ENCODE measurements at places on chromosomes 2 and 18.

GRCh38 chr18:74476140-74476539, 19.0 kb upstream of the DIPK1C start:
- DNase-seq = no peak

GRCh38 chr2:2109186-2109585, 221.9 kb downstream of the MYT1L start:
- DNase-seq = no peak

DNA sequence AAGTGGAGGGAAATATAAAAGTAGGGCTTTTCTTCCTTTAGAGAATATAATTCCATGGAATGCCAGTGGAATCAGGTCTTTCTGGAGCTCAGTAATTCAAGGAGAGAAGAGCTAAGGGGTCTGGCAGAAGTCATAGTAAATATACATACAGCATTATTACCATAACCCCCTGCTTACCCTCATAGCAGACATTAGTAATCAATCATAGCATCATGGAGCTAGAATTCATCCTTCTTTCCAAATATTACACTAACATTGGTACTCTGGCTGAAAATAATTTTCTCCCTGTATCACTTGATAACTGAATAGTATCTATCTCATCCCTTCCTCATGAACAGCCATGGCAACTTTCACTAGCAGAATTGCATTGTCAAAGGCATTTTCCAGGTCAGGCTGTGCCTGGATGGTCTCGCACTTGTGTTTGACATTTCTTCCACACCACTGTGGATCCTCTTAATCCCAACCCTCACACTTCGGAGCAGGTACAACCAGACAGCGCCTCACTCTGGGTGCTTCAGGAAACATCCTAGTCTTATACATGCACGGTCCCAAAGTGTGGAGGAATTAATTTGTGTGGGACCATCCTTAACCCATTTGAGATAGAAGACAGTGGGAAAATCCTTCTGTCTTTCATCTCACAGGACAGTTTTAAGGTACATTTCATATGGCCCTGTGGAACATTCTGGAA, 84.2 kb upstream of the SEC11C start:
- no peak for DNase-seq

- no peak for DNase-seq
These were observed 35.7 kb downstream of the RASGRP3 start for GRCh38 chr2:33512112-33512511.

GRCh38 chr2:20507166-20507692, 60.4 kb downstream of the RHOB start:
- no peak for DNase-seq

DNA sequence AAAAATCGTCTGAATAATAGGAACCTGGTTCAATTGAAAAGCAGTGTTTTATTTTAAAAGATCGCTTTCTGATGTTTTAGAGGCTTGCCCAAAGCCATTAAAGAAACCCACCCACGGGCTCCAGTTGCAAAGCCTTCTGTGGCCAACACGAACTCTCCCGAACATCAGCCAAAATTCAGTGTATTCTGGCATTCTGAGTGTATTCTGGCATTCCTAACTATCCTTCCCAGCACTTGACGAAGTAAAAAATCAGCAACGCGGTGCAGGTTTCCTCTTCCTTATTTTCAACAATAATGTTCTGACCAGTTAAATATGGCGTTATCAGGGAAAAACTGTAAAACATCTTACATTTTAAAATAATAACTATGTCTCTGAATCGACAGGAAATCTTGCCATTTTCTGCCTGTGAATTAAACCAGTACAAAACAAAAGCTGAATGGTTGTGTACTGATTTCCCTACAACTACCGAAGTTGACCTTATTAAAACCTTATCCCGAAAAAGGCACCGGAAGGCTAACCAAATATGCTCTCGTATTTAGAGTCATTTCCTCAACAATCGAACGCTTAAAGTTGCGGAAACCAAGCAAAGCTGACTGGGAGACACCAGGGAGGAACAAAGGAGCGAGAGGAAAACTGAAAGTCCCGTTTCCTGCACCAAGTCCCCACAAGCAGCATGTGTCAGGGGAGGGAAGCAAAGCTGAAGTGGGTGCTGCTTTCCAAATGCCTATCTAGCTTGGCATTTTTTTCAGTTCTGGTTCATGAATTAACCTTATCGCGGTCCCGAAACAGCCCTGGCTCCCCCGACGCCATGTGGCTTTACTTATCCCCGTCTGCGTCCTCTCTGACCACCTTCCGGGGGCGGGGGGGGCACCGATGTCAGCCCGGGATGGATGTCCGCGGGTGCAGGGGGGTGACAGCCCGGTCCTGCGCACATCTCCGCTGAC, 44.3 kb downstream of the ZNF516 start:
- no peak for DNase-seq

DNA sequence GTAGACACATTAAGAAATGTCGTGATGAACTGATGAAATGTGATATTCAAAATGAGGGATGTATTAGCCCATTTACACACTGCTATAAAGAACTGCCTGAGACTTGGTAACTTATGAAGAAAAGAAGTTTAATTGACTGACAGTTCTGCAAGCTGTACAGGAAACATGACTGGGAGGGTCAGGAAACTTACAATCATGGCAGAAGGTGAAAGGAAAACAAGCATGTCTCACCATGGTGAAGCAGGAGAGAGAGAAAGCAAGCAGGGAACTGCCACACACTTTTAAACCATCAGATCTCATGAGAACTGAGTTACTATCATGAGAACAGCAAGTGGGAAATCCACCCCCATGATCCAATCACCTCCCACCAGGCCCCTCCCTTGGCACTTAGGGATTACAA, 1010.8 kb upstream of the CELF4 start:
- no peak for DNase-seq

DNA sequence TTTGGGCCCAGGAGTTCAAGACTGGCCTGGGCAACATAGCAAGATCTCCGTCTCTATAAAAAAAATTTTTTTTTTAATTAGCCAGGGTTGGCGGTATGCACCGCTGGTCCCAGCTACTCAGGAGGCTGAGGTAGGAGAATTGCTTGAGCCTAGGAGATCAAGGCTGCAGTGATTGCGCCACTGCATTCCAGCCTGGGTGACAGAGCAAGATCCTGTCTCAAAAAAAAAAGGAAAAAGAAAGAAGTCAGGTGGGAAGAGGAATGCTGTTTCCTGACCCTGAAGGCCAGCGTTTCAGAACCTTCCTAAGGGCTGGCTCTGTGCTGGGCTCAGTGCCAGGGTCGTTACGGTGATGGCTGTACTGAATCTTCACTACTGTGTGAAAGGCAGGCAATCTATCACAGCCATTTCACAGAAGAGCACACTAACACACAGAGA, 35.0 kb upstream of the AGAP1 start:
- DNase-seq = no peak

DNA sequence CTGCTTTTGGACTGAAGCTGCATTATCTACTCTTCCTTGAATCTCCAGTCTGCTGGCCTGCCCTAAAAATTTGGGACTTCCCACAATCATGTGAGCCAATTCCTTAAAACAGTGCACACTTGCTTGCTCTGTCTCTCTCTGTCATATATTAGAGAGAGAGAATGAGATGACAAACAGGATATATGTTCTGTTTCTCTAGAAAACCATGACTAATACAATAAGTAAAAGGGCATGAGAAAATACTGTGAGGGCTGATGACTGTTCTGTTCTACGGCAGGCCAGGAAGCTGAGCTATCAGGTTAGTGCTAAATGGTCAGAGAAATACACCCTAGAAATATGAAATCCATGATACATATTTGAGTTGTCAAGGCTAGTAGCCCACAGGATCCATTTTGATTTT, 1896.8 kb upstream of the CELF4 start:
- no peak for DNase-seq

DNA sequence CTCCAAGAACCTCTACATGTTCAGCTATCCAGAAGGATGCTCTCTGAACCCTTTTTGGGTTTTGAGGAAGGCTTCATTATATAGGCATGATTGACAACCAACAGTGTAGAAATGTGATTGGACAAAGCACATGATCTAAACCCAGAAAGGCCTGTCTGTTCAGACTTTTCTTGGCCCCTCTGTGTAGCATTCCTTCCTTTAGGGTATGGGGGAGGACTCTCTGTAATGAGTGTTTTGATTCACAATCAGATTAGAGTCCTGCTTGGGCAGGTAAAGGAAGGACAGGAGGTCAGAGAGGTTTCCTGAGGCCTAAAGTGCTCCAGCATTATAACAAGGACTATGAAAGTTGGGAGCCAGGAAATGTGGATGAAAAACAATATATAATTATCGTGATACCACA, 13.6 kb downstream of the GULP1 start:
- no peak for DNase-seq

- no peak for DNase-seq
These were observed 650.1 kb upstream of the VRK2 start for GRCh38 chr2:57396355-57397098.

GRCh38 chr2:24620936-24621335, 129.9 kb downstream of the NCOA1 start:
- no peak for DNase-seq

GRCh38 chr2:1606046-1606400, 138.3 kb downstream of the PXDN start:
- no peak for DNase-seq

Measured in stimulated activated CD8-positive, alpha-beta memory T cell treated with anti-CD3 and anti-CD28 coated beads, Interleukin-15, amount 100 ng/mL, for 24 hours (primary cell).